ENCODE measurements at places on chromosomes 12 and 14.

DNA sequence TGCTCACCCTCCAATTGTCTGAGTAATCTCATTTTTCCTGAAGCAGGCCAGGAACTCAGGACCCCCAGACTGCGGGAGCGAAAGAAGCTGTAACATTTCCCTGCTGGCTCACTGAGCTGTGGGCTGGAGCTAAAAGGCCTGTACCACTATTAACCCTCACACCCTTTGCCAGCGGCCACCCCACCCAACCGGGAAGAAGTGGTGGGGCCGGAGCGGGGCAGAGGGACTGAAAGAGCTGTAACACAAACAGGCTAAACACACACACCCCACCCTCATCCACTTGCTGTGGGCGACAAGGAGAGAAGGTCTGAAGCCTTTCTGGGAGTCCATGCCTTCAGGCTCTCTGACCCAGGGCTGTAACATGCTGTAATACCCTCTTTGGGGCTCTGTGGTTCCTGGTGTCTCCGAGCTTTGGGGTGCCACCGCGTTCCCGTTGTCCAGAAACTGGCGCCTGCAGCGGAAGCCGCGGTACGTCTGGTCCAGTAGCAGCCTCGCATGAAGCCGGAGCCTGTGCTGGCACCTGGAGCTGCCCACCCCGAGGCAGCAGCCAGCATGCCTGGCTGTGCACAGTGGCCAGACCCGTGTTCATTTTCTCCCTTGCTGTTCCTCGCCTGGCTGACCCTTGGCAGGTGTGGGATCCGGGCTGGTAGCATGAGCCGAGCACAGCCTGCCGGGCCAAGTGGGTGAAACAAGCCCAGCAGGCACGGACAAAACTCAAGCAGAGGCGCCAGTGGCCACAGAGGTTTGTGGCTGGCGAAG, 345.5 kb upstream of the MGAT4C start:
- DNase-seq = no peak

DNA sequence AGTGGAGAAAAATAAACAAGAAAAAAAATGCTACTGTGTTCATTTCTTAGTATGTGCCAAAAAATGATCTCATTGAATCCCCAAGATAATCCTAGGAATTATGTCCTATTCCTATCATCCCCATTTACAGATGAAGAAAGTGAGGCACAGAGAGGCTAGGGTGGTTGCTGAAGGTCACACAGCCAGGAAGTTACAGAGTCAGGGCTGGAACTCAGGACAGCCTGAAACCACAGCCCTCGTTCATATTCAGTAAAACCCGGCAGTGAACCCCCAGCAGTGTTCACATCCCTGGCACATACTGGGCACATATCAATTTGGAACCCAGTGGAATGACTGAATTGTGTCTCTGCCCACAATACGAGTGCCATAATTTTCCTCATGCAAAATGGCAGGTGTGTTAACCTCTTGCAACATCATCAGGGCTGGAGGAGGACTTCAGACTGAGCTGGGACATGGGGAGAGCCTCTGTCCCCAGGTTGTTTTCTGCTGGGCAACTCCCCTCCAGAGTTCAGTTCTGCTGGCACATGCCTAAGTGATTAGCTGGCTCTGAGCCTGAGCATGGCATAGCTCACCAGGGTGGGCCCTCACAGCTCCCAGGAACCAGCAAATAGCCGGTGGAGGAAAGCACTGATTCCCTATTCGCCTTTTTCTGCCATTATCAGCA, 2.0 kb upstream of the PPP1CC start:
- DNase-seq = peak; percentile 31

GRCh38 chr12:116975779-116976393, 65.1 kb downstream of the FBXW8 start:
- no peak for DNase-seq

DNA sequence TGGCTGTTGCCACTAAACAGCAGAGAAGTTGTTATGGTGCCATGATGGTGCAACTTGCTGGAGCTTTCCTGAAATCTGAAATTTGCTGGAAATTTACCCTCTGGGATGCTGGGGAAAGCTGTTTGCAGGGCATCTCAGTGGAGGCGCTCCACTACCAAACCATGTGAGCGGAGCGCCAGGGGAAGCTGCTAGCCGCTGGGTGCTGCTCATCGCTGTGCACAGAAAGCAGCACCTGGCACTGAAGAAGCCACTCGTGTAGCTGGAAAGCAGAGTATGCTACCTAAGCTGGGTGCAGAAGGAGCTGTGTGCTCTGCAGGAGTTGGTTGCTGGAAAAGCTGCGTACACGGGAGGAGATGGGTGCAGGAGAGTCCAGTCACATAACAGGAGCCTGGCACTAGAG, 53.0 kb downstream of the MSRB3 start:
- no peak for DNase-seq

DNA sequence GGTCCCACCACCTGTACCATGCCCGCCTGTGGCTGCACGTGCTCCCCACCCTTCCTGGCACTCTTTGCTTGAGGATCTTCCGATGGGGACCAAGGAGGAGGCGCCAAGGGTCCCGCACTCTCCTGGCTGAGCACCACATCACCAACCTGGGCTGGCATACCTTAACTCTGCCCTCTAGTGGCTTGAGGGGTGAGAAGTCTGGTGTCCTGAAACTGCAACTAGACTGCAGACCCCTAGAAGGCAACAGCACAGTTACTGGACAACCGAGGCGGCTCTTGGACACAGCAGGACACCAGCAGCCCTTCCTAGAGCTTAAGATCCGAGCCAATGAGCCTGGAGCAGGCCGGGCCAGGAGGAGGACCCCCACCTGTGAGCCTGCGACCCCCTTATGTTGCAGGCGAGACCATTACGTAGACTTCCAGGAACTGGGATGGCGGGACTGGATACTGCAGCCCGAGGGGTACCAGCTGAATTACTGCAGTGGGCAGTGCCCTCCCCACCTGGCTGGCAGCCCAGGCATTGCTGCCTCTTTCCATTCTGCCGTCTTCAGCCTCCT, 1.1 kb downstream of the INHBE start:
- no peak for DNase-seq

GRCh38 chr12:127389923-127390322, 877.0 kb upstream of the TMEM132C start:
- DNase-seq = peak; percentile 24

GRCh38 chr12:122669397-122670070, 33.6 kb downstream of the HCAR2 start:
- no peak for DNase-seq

GRCh38 chr14:75452900-75453816, 25.3 kb downstream of the JDP2 start:
- DNase-seq = no peak

- DNase-seq = no peak
These were observed 212.8 kb upstream of the BMP4 start for GRCh38 chr14:54169254-54169924.

DNA sequence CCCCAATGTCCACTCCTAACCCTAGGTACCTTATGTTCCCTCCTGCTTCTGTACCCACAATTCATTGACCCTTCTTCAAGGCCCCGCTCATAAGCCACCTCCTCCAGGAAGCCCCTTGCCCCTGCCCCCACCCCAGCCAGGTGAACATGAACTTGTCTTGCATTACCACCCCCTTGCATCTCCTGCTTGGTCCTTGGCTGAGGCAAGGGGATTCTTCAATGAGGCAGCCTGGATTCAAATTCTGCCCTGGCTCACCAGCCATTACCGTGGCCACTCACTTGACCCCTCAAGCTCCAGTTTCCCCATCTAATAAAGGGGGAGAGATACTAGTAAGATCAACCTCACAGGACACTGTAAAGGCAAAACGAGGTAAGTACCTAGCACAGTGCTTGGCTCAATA, 193.1 kb downstream of the DICER1 start:
- DNase-seq = no peak

- DNase-seq = peak; percentile 89
These were observed 9.8 kb upstream of the HSP90AA1 start for GRCh38 chr14:102096569-102097188.

GRCh38 chr14:81231540-81231939, 10.8 kb upstream of the GTF2A1 start:
- DNase-seq = no peak

DNA sequence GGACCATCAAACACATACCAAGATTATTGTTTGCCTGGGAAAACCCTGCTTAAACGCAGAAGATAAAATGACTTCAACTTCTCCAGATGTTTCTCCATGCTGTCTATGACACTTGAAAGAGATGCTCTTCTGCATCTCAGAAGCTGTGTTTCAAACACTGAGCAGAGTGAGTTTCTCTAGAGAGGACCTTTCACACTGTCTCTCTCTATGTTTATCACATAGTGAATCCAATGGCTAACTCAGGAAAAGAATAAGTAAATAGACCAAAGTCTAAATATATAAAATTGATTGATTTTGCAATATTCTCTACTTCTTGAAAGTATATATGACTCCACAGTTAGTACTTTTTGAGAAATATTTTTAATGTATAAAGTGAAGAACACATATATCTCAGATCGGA, 325.6 kb upstream of the USP15 start:
- no peak for DNase-seq

DNA sequence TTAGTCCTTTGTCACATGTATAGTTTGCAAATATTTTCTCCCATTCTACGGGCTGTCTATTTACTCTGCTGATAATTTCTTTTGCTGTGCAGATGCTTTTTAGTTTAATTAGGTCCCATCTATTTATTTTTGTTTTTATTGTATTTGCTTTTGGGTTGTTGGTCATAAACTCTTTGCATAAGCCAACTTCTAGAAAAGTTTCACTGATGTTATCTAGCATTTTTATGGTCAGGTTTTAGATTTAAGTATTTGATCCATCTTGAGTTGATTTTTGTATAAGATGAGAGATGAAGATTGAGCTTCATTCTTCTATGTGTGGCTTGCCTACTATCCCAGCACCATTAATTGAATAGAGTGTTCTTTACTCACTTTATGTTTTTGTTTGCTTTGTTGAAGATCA, 1008.4 kb upstream of the ATXN7L3B start:
- DNase-seq = no peak

- DNase-seq = peak; percentile 11
These were observed 125.6 kb upstream of the RTL1 start for GRCh38 chr14:101028971-101029667.

- DNase-seq = peak; percentile 75
These were observed 65.3 kb downstream of the FOXN3 start for GRCh38 chr14:89351516-89352404.

All from femur (tissue), 1 donor.